ENCODE measurements at places on chromosomes 7 and 10. TPM values are rescaled to one million over a fixed set of nuclear protein-coding genes. Genes with fewer than 3 reads are reported as not detected.

The FGFR2 gene
- total RNA-seq = 0.70 TPM

The VAX1 gene
- total RNA-seq = not detected

- no peak for DNase-seq
Measured at GRCh38 chr10:1278306-1278705, 222.1 kb downstream of the WDR37 start.

DNA sequence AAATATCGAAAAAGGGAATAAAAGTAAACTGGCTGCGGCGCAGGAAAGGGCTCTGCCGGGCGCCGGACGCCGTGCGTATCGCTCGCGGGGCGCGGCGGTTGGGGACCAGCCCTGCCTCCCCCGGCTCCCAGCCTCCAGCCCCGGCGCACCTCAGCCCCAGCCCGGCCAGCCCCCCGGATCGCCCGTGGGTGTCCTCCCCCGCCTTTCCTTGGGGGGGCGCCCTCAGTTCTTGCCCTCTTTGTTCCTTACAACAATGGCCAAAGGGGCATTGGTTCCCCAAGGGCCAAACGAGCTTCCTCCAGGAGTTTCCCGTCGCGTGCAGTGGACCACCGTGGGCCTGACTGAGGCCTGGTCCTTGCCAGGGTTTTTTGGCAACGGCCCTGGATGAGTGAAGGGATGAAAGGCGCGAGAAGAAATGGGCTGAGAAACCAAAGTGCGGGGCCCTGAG, 1.2 kb downstream of the MACROH2A2 start:
- no peak for DNase-seq

DNA sequence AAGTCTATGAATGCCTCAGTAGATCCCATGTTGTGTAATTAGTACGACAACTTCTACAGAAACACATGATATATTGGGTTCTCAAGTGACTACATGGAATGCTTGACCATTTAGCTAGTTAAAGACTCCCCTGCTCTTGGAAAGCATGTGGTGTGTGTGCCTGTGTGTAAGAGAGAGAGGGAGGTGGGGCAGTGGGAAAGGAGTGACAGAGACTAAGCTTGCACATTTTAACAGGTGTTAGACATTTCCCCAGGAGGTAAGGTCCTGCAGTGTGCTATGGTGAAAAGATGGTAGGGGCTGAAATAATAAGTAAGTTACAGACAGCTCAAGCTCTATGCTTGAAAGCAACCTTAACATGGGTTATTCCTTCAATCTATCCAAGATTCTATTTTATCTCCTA, 241.7 kb upstream of the GHITM start:
- DNase-seq = no peak

- no peak for DNase-seq
Measured at GRCh38 chr7:63042730-63043511, 955.7 kb upstream of the ZNF722 start.

DNA sequence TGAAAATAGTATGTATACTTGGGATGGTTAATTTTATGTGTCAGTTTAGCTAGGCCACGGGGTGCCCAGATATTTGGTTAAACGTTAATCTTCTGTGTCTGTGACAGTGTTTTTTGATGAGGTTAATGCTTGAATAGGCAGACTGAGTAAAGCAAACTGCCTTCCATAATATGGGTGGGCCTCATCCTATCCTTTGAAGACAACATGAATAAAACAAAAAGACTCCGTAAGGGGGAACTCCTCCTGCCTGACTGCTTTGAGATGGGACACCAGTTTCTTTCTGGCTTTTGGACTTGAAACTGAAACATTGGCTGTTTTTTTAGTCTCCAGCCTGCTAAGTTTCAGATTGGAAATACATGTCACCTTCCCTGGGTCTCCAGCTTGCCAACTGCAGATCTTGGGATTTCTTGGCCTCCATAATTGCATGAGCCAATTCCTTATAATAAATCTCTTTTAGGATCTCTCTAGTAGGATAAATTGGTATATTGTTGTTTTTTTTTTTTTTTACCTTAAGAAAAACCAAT, 59.9 kb upstream of the GLCCI1 start:
- no peak for DNase-seq

DNA sequence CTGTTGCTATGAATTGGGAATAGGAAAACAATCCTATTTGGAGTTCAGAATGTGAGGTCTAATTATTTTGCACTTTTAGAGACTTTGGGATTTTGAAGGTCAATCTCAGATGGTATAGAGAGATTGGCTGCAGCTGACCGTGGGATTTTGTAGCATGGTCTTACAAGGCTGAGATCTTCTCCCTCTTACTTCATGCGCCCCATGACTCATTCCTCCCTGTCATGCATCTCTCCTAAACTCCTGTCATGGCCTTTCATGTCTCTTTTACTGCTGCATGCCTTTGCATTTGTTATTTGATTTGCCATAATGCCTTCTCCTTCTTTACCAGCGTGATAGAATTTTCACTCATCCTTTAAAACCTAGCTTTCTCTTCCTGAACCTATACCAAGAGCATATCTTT, 133.1 kb downstream of the BBS9 start:
- no peak for DNase-seq

Measured in Right ventricle myocardium inferior (tissue), 1 donor.